ENCODE measurements at places on chromosomes 6 and 20. TPM values are rescaled to one million over a fixed set of nuclear protein-coding genes. Genes with fewer than 3 reads are reported as not detected.

GRCh38 chr6:121823437-121823851 lies 388.0 kb downstream of the GJA1 start:
- DNase-seq = no peak
- H3K4me3 ChIP-seq = no peak overlapping the region
- H3K36me3 ChIP-seq = no peaks in the 10 kb centered on the region
- H3K4me1 ChIP-seq = no peaks in the 10 kb centered on the region

- no peak overlapping the region for H3K4me3 ChIP-seq
- H3K4me1 ChIP-seq = no peaks in the 10 kb centered on the region
- no peaks in the 10 kb centered on the region for H3K27me3 ChIP-seq
- H3K36me3 ChIP-seq = no peaks in the 10 kb centered on the region
- no peak for DNase-seq
These were observed 8.6 kb downstream of the SNPH start for GRCh38 chr20:1274485-1275311.

GRCh38 chr20:44394702-44395460 lies 39.4 kb downstream of the HNF4A start:
- no peaks in the 10 kb centered on the region for H3K27me3 ChIP-seq
- no peak overlapping the region for H3K27ac ChIP-seq
- H3K4me3 ChIP-seq = no peak overlapping the region
- H3K4me1 ChIP-seq = no peaks in the 10 kb centered on the region
- H3K36me3 ChIP-seq = no peaks in the 10 kb centered on the region

DNA sequence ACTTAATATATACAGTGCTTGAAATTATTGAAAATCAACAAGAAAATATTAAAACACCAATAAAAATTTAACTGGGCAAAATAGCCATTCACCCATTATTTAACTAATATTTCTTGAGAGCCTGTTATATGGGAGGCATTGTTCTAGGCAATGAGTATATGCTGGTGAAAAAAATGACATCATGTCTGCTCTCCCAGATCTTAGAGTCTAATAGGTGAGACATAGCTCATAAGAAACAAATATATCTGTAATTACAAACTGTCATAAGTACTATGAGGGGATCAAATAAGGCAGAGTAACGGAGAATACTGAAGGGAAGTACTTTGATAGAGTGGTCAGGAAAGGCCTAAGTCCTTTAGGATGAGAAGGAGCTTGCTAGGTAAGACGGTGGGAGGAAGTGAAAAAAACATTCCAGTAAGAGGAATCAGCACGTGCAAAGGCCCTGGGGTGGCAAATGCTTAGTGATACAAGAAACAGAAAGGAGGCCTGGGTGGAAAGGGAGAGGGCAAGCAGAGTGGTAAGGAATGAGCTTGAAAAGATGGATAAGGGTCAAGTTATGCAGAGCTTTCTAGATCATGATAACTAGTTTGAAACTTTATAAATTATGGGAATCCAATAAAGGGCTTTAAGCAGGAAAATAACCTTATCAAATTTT lies 12.2 kb upstream of the FYN start:
- no peak overlapping the region for H3K27ac ChIP-seq
- no peaks in the 10 kb centered on the region for H3K27me3 ChIP-seq
- no peak overlapping the region for H3K4me3 ChIP-seq
- DNase-seq = no peak
- no peaks in the 10 kb centered on the region for H3K36me3 ChIP-seq

- no peaks in the 10 kb centered on the region for H3K27me3 ChIP-seq
- H3K36me3 ChIP-seq = no peaks in the 10 kb centered on the region
- DNase-seq = no peak
- no peak overlapping the region for H3K27ac ChIP-seq
- no peaks in the 10 kb centered on the region for H3K4me1 ChIP-seq
These were observed 23.2 kb upstream of the DAAM2 start for GRCh38 chr6:39769012-39769411.

- no peak for DNase-seq
- no peaks in the 10 kb centered on the region for H3K36me3 ChIP-seq
- H3K27me3 ChIP-seq = no peaks in the 10 kb centered on the region
- H3K4me3 ChIP-seq = no peak overlapping the region
- H3K27ac ChIP-seq = no peak overlapping the region
These were observed 135.5 kb upstream of the PLCB4 start for GRCh38 chr20:8933381-8933807.

DNA sequence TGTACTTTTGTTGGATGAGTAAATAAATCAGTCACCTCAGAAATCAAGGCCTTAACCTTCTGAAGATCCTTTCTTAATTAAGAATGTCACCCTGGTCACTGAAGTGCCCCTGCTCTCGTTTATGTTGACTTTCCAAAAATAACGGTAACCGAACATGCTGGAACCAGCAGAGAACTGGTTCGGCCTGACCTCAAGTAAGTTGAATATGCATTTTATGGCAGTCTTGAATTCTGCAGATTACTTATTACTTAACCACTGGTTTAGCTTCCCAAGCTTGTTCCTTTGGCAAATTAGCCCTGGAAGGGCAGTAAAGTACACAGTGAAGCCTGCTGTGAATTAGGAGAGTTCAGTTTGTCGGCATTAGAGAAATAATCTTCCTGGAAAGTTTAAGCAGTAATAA lies 12.2 kb downstream of the MAPRE1 start:
- no peaks in the 10 kb centered on the region for H3K27me3 ChIP-seq
- peaks cover 32% of the 10 kb centered on the region for H3K36me3 ChIP-seq
- no peak for DNase-seq
- H3K4me1 ChIP-seq = peaks cover 55% of the 10 kb centered on the region

DNA sequence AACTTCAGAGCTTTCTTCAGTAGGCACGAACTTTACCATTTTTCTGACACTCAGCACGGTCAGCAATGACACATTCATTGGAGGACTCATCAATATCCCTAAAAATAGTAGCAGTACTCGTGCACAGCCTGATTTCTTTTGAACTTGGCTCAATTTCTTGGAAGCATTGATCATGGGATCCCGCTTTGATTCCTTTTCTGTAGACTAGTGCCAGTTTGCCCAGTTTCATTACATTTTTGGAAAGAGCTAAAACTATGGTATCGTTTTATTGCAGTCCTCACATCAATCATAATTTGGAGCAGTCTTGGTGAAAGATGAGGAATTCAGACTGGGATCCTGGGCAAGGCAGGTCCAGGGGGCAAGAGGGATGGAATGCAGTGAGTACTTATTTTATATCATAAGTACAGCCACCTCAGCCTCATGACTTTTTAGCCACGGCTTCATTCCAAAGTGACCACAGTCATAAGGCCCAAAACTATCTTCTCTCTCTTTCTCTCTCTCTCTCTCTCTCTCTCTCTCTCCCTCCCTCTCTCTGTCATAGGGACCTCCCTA lies 170.9 kb upstream of the AKAP12 start:
- DNase-seq = no peak
- no peaks in the 10 kb centered on the region for H3K36me3 ChIP-seq
- no peak overlapping the region for H3K4me3 ChIP-seq
- no peak overlapping the region for H3K27ac ChIP-seq
- H3K4me1 ChIP-seq = no peaks in the 10 kb centered on the region

GRCh38 chr6:51542475-51542874 lies 544.9 kb downstream of the PKHD1 start:
- H3K4me3 ChIP-seq = no peak overlapping the region
- H3K36me3 ChIP-seq = no peaks in the 10 kb centered on the region
- DNase-seq = no peak
- no peaks in the 10 kb centered on the region for H3K4me1 ChIP-seq
- no peak overlapping the region for H3K27ac ChIP-seq

DNA sequence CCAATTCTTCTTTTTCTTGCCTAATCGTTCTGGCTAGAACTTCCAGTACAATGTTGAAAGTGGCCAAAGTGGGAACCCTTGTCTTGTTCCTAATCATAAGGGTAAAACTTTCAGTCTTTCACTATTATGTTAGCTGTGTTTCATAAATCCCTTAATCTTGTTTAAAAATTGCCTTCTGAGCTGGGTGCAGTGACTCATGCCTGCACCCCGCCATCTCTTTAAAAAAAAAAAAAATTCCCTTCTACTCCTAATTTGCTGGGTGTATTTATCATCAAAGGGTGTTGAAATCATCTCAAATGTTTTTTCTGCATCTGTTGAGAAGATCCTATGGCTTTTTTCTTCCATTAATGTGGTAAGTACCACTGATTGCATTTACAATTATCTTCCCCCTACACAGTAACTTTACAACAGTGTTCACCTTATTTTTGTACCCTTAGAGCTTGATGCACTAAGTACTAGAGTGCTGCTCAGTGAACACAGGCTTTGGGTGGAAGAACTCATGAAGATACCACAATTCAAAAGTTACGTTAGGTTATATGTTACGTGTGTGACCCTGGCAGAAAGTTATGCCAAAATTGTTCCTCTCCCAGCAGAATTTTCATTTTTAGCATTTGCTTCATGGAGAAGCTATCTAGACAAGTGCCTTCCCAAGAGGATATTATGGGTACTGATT lies 9.7 kb downstream of the SNRPB start:
- no peaks in the 10 kb centered on the region for H3K27me3 ChIP-seq
- H3K27ac ChIP-seq = no peak overlapping the region
- no peaks in the 10 kb centered on the region for H3K4me1 ChIP-seq
- DNase-seq = no peak
- H3K4me3 ChIP-seq = no peak overlapping the region

The FAM162B gene
- not detected for total RNA-seq

The WFDC10A gene
- total RNA-seq = not detected

The HTR1E gene
- not detected for total RNA-seq

The RAB44 gene
- not detected for total RNA-seq

The ATG5 gene
- total RNA-seq = 30.2 TPM

The EYA4 gene
- not detected for total RNA-seq
